ENCODE measurements at places on chromosomes 2 and 18.

DNA sequence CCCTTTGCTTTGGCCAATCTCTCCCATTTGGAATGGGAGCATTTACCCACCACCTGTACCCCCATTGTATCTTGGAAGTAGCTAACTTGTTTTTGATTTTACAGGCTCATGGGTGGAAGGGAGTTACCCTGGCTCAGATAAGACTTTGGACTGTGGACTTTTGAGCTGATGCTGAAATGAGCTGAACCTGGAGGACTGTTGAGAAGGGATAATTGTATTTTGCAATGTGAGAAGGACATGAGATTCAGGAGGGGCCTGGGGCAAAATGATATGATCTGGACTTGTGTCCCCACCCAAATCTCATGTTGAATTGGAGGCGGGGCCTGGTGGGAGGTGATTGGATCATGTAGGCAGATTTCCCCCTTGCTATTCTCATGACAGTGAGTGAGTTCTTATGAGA is 58.6 kb upstream of the ZFP36L2 start:
- DNase-seq = peak; percentile 35

DNA sequence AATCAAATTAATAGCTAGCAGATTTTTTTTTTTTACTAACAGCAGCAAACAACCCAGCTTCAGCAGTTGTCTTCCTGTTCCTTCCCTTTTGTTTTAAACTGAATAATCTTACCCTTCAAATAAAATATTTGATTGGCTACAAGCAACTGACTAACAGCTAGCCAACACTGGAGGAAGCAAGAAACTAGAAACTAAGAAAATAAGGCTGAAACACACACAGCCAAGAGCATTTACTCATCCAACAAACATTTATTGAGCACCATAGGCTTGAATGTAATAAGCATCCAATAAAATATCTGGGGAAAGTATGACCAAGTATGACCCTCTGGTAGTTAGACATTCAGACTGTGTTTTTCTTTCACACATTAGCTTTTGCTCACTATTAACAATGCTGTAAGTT is 189.2 kb downstream of the CD226 start:
- DNase-seq = no peak

DNA sequence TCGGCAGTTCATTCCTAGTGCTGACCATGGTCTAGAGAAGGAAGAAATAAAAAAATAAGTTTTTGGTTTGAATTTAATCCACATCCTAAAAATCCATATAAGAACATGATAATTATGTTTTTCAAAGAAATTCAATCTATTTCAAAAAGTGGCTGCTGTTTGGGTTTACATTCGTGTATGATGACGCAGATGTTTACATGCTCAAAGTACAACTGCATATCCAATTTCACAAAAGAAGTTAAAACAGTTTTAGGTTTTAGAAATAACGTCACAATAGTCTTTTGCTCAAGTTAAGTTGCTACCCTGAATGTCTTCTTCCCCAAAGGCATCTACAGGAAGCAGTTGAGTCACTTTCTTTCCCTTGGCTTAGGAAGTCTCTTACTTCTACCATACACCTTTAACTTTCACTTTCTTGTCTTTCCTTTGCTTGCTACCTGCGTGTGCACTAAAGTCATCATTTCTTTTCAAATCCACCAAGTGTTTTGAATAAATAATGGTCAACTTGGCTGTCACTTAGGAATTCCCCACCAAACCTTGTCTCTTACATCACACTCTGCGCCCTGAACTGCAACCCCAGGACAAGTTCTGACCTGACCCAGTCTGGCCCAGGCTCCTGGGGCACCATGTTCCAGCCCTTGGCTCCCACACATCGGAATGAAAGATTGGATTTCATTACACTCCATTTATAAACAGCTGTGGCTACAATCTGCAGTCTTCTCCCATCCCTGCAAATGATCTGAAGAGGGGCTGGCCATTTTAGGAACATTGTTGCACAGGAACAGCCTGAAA is 28.4 kb downstream of the FAM237A start:
- DNase-seq = no peak

GRCh38 chr2:152564754-152565551 is 152.3 kb downstream of the PRPF40A start:
- no peak for DNase-seq

GRCh38 chr18:7784171-7784570 is 217.1 kb downstream of the PTPRM start:
- DNase-seq = no peak

GRCh38 chr2:207229161-207229560 is 63.4 kb upstream of the KLF7 start:
- no peak for DNase-seq

DNA sequence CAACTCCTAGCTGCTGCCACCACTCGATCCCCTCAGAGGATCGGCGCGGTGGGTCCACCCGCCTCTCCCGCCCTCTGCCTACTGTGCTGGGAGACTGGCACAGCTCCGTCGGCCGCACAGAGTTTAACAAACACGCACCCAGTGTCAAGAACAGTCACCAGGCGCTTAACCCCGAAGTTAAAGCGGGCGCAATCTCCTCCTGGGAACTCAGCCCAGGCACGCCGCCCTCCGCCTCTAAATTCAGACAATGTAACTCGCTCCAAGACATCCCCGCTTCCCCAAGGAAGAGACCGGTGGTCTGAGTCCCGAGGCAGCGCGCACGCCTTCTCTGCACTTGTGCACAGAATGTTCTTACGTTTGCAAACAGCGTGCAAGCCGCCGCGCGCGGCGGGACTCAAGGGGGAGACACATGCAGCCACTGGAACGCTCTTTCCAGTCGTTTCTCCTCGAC is 533 bp downstream of the CXCR4 start:
- no peak for DNase-seq

GRCh38 chr2:16746833-16747232 is 81.2 kb upstream of the CYRIA start:
- peak; percentile 3 for DNase-seq

DNA sequence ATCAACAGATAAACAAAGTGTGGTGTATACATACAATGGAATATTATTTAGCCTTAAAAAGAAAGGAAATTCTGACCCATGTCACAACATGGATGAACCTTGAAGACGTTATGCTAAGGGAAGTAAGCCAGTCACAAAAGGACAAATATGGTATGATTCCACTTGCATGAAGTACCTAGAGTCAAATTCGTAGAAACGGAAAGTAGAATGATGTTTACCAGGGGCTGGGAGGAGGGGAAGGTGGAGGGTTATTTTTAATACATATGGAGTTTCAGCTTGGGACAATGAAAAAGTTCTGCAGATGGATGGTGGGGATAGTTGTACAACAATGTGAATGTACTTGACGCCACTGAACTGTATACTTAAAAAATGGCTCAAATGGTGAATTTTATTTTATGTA is 3.3 kb upstream of the DES start:
- DNase-seq = no peak

GRCh38 chr2:46877619-46878113 is 37.9 kb downstream of the MCFD2 start:
- peak; percentile 68 for DNase-seq

DNA sequence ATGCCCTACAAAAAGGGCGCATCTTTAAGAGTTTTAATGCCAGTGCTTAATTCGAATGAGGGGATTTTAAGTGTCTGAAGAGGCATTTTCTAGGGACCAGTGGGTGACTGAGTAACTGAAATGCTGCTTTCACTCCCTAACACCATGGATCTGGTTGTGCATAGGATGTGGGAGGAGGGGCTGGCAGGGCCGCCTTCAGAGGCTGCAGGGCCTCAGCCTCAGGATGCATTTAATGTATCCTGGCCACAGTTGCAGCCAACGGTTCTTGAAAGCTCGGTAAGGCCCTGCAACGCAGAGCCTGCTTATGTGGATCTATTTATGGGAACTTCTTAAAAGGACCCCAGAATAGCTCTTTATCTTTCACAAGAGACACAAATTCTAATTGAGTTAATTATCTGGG is 25.8 kb upstream of the IL18RAP start:
- no peak for DNase-seq

- no peak for DNase-seq
Measured at GRCh38 chr2:157498483-157498882, 54.6 kb upstream of the CYTIP start.

DNA sequence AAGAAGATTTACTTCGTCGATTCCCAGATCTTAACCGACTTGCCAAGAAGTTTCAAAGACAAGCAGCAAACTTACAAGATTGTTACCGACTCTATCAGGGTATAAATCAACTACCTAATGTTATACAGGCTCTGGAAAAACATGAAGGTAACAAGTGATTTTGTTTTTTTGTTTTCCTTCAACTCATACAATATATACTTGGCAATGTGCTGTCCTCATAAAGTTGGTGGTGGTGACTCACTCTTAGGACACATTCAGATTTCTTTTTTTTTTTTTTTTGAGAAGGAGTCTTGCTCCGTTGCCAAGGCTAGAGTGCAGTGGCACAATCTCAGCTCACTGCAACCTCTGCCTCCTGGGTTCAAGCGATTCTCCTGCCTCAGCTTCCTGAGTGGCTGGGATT is 26.8 kb downstream of the MSH2 start:
- DNase-seq = no peak

- no peak for DNase-seq
Measured at GRCh38 chr2:239198221-239198620, 202.6 kb downstream of the HDAC4 start.

GRCh38 chr18:70373042-70373519 is 84.2 kb downstream of the SOCS6 start:
- no peak for DNase-seq

Measured in coronary artery (tissue), 2 donors.